ENCODE measurements at places on chromosomes 3 and 15.

GRCh38 chr3:6039971-6040370, 820.9 kb upstream of the GRM7 start:
- no peak for DNase-seq

- DNase-seq: no peak
Observed at GRCh38 chr3:47250309-47251060, 32.1 kb downstream of the KIF9 start.

DNA sequence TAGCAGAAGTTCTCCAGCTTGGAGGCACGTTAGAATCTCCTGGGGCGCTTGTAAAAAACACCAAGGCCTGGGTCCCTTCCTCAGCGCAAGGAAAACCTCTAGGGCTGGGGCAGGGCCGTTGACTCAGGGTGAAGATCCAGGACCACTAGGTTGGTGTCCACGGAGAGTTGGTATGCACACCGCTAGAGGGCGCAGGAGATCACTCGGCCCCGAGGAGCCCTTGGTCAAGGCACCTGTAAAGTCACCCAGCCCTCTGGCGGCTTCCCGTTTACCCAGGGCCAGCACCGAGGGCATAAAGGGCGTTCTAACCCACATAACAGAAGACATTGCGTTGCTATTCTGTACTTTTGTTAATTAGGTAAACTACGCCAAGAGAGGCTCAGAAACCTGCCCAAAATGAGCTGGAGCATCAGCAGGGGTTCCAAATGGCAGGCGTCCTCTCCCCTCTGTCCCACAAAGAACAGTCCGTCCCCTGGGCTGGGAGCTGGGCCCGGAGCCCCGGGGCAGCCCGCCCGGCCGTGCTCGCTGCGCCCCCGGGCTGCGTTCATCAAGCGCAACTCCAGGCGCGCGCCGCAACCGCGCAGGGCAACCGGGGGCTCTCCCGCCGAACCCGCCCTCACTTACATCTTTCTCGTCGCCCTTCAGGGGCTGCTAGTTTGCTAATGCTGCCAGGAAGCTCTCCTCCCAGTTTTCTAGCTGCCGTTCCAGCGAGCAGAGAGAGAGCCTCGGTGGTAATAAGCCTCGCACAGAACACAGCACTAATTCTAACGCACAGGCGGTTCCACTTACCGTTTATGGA, 332.1 kb downstream of the ARRDC4 start:
- DNase-seq: no peak

DNA sequence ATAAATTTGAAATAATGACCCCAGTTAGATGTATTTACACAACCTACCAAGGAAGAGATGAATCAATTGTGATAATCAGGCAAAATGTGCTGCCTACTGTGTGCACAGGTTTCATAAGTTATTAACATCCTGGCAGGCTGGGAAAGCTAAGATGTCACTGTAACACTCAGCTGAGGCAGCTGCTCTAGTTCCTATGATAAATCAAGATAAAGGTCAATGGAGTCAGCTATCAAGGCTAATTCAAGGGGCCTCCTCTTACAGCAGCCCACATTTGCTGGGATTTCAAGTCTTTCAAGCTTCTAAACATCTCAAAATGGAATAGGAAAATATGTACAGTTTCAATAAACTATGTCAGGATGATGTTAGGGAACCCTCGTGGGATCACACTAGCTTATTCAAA, 70.7 kb upstream of the PYGO1 start:
- no peak for DNase-seq

DNA sequence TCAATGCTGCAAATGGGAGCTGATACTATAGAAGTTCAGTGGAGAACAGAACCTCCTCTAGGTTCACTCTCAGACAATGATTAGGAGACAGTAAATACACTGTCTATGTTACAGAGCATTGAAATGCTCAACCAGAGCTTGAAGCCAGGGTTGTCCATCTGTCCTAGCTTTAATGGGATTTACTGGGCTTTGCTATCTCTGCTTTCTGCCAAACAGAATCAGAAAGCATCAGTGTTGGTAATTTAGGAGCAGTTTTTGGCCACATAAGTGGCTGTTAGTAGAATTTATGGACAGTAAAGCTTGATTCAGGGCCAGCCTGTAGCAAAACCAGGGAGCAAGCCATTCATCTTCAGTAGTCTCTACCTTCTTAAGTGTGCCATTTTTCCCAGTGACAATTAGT, 396.3 kb downstream of the LSAMP start:
- no peak for DNase-seq

DNA sequence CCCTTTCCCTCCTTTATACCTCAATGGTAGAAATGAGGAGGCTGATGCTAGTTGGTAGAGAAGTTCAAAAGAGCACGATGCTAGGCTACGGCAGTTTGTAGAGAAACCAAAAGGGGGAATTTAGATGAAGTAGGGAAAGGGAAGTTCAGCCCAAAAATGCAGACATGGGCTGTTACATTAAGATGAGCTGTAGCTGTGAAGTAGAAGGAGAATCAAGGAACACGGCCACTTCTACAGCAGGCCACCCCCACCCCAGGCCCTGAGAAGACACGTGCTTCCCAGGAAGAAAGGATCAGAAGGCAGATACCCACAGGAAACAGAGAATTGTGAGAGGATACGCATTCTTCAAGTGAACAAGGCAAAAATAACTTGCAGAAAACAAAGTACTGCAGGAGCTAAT, 2.1 kb upstream of the PARP14 start:
- DNase-seq: no peak

- DNase-seq: no peak
Observed at GRCh38 chr3:186532598-186533072, 11.5 kb downstream of the CRYGS start.

DNA sequence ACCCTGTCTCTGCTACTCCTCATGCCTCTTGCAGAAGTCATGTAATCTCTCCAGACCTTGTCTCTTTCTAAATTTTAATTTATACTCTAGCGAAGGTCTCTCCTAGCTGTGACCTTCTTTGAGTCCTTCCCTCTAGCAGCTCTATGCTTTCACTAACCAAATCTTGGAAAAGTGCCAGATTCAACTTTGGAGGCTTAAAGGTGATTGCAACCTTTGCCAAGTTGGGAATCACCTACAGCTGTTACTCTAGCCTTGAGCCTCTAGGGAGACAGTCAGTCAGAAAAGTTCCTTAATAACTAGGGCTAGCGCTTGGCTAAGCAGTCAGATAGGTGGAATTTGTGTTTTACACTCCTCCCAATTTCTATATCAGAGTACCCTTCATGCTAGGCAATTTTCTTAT, 46.1 kb upstream of the ABI3BP start:
- no peak for DNase-seq

DNA sequence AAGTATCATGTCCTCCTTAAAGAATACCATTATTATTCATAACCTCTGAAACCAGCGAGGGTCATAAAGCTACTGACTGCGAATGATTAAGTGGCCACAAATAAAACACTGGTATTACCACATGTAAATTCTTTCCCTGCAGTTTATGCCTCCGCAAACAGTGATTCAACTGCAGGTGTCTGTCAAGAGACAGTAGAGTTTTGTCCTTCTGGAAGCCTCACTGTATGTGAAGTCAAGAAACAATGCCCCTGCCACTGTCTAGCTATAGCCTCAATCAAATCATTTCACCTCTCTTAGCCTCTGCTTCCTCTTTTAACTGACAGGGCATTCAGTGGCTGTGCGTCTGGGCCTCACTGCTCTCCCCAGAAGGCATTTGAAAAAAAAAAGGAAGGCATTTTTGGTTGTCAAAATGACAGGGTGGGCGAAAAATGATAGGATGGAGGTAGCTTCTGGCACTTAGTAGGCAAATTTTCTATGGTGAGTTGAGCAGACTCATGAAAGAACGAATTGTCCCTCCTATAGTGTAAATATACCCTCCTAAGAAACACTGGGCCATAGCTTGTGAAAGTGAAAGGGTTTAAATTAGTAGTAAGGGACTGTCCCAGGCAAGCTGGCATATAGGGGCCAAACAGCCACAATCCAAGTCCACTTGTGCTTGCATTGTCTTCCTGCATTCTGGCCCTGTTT, 66.7 kb downstream of the FILIP1L start:
- no peak for DNase-seq

GRCh38 chr15:73985101-73985873, 6.8 kb downstream of the STOML1 start:
- DNase-seq: no peak

DNA sequence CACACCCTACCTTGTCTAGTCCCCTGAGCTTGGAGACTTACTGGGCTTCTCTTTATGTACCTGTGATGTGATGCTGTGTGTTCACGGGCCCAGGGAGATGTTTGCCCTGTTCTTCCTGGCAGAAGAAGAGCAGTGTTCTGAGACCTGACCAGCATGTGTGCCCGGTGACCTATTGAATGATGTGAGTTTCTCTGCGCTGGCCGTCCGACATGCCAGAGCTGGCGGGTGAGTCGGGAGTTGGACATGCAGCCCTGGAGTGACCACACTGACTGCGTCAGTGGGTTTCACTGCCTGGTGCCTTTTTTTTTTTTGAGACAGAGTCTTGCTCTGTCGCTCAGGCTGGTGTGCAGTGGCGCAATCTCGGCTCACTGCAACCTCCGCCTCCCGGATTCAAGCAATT, 42.3 kb downstream of the CGNL1 start:
- DNase-seq: no peak

- DNase-seq: no peak
Observed at GRCh38 chr3:152258448-152259393, 10.0 kb upstream of the MBNL1 start.

DNA sequence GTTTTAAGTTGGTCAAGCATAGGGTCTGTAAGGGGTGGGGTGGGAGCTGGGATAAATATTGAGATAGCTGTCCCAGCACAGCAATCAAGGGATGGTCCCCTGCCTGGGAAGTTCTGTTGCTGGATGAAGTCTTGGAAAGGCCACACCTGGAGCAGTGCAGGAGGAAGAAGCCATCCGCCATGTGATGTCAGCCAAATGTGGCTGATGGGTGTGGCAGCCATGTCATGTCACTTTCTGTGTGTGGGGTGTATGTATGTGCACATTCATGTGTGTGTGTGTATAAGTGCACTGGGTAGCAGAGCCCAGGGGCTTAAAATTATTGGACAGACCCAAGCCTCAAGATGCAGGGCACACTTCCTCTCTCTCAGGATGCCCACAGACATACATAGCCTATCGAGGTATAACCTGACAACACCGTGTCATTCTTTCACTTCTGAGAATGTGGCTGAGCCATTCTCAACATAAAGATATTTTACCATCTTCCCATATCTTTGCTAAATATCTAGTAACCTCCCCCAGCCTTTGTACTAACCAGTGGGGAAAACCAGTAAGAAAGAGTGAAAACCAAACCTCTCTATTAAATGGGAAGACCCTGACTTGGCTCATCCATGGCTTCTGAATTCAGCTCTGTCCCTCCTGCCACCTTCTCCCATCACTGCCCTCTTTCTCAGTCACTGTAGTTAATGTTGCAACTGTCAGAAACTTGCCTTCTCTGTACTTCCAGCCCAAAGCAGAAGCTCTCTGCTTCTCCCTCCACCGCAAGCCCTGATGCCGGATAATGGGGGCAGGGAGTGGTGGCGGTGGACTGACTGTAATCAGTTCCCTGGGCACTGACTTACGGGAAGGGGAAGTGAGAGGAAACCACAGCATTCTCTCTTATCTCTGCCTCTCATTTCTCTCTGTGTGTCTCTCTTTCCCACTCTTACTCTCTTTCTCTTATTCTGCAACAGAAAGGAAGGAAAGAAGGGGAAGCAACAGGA, 11.2 kb downstream of the TNFSF10 start:
- DNase-seq: no peak

DNA sequence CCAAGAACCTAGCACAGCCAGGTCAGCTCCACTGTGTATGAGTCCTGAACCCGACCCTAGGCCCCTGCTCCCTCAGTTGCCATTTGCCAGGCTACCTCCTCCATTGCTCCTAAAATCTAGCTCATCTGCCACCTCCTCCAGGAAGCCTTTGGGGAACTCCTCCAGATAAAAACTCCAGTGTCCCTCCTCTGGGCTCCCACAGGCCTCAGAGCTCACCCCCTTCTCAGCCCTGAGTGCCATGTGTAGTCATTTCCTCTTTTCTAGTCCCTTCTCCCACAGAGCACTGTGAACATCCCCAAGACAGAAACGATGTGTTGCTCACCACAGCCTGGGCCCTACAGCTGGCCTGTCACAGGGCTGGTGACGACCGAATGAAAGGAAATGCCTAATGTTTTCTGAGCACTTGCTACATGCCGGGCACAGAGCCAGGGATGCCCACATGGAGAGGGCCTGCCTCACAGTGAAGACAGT, 61.0 kb downstream of the IQSEC1 start:
- no peak for DNase-seq

DNA sequence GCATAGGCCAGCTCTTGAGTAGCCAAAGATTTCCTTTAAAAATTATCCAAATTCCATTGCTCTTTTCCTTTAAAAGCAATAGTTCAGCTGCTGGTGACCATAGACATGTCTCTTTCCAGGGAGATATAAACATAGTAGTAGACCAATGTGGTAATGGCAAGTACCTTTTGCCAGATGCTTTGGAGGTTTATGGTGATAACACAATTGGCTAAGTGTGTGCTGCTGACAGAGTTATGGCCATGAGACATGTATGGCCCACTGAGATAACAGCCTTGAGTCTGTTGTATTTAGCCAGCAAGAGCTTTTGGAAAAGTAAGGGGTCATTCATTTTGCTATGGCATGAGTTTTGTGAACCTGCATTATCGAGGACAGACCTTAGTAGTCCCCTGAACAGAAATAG, 1146.8 kb downstream of the TUSC7 start:
- no peak for DNase-seq

GRCh38 chr3:42680806-42681205, 4.5 kb upstream of the KLHL40 start:
- no peak for DNase-seq

- DNase-seq: no peak
Observed at GRCh38 chr3:79551997-79552396, 215.8 kb downstream of the ROBO1 start.

DNA sequence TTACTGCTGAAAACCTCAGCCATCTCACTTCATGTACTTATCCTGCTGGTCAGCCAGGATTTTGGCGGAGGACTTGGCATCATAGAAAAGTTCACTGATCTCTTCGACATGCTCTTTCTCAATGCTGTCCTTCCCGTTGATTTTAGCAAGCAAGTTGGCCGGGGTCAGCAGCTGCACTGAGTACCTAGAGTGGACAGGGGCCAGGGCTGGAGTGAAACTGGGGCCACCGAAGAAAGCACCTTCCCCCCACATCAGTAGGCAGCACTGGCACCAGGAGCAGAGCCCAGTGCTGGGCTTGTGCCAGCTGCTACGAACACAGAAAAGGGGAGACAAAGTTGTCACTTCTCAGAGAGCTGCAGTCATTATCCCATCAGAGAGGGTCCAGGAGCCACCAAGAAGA, 29.0 kb downstream of the SEC61A1 start:
- DNase-seq: no peak

DNA sequence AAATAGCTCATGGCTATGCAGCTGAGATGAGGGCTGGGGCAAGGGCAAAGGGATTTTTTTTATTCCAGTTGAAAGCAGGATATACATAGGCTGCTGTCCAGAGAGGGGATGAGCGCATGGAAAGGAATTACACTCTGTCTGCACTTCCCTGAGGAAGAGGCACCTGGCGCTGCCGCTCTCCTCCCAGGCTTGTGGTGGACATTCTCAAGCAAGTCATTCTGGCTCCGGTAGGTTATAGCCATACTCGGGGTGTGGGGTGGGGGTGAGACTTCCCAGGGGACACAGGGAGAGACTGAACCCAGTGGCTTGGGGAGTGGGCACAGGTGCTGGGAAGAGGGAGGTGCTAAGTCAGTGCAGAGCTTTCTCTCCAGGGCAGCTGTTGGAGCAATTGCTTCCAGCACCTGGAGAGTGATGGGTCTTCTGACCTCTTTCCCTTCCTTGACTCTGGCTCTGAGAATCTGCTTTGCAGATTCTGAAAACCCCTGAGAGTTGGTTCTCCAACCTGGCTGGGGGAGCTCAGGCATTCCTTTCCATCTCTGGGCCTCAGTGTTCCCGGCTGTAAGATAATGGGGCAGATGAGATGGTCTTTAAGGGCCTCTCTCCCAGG, 24.3 kb downstream of the CYP8B1 start:
- no peak for DNase-seq

GRCh38 chr3:57757642-57758297, 1.7 kb downstream of the SLMAP start:
- no peak for DNase-seq
